Midbrain (tissue), 1 donor: ENCODE measurements at places on chromosomes 2 and 18.

DNA sequence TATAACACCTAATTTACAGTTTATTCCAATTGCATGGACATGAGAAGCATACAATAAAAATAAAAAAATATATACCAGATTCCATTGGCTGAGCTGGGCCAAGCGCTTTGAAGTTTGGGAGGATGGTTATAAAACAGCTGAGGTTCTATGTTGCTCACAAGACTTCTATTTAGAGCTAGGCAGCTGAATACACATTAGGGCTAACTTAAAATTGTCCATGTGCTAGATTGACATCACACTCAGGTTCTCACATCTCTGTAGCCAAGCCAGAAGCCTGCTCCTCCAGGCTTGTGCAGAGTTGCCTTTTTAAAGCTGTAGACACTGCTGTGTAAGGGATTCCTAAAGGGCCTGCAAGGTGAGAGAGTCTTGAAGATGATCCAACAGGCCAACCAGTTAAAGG is 871.1 kb upstream of the FANCL start:
- no peak for DNase-seq

DNA sequence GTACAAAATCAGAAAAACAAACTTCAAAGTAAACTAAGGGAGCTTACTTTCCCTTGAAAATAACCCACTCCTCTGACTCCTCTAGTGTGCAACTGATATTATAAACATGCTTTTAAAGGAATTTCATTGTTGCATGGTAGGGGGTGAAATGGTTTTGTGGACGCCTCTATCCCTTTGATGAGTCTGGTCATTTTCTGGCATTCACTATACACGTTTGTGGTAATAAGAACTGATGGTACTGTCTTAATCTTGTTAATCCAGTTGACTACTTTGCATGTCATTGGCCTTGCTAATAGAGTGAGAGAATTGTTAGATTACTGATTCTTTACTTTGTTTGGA is 2.8 kb downstream of the INSIG2 start:
- DNase-seq: no peak

DNA sequence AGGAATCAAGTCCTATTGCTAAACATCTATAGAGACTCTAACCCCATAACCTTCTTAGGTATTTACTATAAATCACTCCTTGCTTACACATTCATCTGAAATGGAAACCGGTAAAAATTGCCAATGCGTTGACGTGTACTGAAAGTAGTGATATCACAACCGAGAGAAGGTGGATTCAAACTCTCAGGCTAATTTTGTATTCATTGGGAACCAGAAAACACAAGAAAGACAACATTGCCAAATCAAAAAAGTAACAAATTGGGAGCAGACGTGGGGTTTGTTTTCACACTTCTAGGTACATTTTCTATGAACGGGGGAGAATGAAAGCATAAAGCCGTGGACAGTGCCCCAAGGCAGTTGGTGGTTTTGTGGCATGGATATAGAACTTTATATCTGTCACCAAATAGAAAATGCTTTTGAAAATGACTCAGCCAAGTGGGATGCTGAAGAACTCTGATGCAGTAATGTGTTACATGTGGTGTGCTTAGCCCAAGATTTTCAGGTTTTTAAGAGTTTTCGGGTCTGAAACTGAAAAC is 155.1 kb upstream of the RASGRP3 start:
- no peak for DNase-seq

DNA sequence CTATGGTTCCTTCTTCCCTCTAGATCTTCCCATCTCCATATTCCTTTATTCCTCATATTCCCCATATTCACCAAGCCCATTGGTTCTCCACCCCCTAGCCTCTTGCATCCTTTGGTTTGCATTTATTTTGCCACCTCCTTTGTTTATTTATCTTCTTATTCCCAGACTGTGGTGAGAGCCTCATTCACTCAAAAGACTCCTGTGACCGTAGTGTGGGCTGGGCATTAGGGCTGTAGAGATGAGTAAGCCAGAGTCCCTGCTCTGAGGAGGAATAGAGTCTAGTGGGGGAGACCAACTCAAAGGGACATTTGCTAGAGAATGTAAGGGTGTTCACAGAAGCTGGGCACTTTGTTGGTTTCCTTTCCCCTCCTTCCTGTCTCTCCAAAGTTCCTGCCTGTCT is 8.3 kb downstream of the ATG16L1 start:
- no peak for DNase-seq

- no peak for DNase-seq
These were observed 47.9 kb upstream of the CABLES1 start for GRCh38 chr18:23087352-23087751.

GRCh38 chr18:1575084-1575483 is 670.4 kb downstream of the ADCYAP1 start:
- DNase-seq: no peak

DNA sequence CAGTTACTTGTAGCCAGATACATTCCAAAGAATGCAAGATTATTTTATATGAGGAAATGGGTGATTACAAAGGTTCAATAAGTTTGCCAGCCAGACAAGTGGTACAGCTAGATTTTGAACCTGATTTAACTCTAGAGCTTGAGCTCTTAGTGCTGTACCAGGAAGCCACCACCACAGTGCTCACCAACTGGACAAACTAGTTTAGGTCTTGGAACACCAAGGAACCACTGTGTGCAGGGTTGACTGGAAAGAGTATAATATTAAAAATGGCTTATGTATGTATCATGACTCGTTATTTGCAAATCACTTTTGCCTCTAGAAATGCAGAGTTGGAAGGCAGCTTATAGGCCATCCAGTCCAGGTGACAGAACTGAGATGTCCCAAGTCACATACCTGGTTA is 177.2 kb downstream of the TXNL1 start:
- no peak for DNase-seq

GRCh38 chr2:5694306-5694705 is 2.1 kb downstream of the SOX11 start:
- DNase-seq: no peak

GRCh38 chr2:147182260-147182659 is 662.6 kb upstream of the ACVR2A start:
- DNase-seq: no peak

- DNase-seq: no peak
These were observed 36.5 kb downstream of the PSMD14 start for GRCh38 chr2:161344692-161345091.

DNA sequence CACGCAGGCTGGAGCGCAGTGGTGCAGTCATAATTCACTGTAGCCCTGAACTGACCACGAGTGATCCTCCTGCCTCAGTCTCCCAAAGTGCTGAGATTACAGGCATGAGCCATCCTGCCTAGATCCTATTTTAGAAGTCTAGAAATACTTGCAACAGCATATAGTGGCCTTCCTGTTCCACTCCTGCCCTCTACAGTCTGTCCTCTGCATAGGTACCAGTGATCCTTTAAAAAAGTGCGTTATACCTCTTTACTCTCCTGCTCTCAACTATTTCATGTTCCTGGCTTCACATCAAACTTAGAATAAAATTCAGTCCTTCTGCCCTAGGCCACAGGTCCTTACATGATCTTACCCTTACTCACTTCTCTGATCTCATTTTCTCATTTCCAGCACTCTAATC is 6.0 kb downstream of the COMMD1 start:
- no peak for DNase-seq

DNA sequence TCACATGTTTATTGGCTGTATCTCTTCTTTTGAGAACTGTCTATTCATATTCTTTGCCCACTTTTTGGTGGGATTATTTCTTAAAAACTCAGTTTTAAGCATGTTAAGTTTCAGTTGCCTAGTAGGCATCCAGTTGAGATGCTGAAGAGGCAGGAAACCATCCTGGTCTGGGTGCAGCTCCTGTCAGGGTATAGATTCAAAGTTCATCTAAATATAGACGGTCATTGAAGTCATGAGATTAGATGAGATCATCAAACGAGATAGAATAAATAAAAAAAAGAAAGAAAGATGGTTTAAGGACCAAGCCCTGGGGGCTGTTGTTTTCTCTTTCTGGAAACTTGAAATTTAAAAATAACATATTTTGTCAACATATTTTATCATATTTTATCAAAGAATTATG is 9.2 kb upstream of the DNAH7 start:
- DNase-seq: no peak

- DNase-seq: no peak
These were observed 693.9 kb upstream of the ID2 start for GRCh38 chr2:7987992-7988391.

- DNase-seq: no peak
These were observed 119.1 kb downstream of the NDUFA10 start for GRCh38 chr2:239905884-239906654.

GRCh38 chr2:217101972-217102371 is 242.1 kb upstream of the TNP1 start:
- no peak for DNase-seq

DNA sequence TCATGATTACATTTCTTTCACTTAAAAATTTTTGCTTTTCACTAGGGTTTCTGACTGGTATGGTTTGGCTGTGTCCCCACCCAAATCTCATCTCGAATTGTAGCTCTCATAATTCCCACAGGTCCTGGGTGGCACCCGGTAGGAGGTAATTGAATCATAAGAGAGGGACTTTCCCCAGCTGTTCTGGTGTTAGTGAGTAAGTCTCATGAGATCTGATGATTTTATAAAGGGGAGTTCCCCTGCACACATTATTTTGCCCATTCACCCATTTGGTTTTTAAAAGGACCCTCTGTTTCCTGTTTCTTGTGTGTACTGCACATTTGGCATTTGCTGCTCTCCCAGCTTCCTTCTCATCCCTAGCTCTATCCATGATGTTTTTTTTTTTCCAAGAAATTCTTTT is 27.8 kb upstream of the NETO1 start:
- DNase-seq: no peak

- no peak for DNase-seq
These were observed 175.5 kb downstream of the CAMKMT start for GRCh38 chr2:44537264-44537663.

- DNase-seq: peak; percentile 64
These were observed at the start of gene HOXD1 for GRCh38 chr2:176187899-176188773. Gene HOXD1, plus strand, starts transcription at chr2:176188668. Its CDS starts 134 bp downstream, at chr2:176188802.

DNA sequence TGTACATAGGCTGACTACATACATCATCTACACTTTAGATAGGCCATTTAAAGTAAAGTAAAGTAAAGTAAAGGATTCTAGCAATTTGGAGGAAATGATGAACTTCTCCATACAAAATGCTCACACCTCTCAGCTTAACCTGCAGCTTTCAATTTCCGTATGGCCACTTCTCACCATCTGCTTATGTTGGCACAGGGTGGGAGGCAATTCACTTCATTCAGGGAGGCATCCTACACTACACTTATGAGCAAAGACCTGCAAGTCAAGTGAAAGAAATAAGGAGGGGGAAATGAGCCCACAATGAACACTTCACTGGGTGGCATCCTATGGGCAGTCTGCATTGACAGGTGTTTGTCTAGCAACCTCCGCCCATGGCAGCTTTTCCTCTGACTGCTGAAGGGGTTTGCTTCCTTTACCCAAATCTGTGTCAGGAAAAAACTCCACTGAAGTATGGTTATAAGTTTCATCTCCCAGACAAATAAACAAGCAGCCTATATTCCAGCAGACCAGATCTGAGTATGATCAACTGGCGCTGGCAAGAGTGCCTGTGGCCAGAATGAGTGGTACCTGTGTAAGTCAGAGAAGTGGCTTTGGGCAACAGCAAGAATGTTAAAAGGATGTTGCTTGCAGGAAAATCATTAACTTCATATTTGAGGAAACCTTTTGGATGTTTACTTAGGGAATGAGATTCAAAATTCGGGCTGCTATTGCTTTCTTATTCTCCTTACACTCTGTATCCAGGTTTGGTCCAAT is 449.1 kb downstream of the TGIF1 start:
- DNase-seq: no peak

GRCh38 chr2:172806996-172807395 is 71.4 kb downstream of the RAPGEF4 start:
- peak; percentile 44 for DNase-seq

DNA sequence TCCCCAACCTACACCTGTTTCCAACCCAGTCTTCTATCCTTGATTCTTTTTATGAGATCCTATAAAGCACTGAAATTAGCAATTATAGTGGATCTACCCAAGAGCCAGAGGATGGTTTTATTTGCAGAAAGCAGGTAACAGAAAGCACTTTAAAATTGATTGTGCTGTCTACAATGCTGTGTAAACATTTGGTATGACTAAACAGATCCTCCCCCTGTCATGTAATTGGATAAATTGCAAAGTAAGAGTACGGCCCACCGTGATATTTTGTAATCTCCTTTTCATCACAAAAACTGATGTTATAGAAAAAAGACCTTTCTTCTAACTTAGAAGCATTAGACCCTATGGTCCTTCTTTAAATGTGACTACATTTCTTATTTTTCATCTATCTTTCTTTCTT is 11.3 kb upstream of the PPP3R1 start:
- no peak for DNase-seq

- DNase-seq: no peak
These were observed 279.8 kb downstream of the ZNF385B start for GRCh38 chr2:179581605-179582004.

DNA sequence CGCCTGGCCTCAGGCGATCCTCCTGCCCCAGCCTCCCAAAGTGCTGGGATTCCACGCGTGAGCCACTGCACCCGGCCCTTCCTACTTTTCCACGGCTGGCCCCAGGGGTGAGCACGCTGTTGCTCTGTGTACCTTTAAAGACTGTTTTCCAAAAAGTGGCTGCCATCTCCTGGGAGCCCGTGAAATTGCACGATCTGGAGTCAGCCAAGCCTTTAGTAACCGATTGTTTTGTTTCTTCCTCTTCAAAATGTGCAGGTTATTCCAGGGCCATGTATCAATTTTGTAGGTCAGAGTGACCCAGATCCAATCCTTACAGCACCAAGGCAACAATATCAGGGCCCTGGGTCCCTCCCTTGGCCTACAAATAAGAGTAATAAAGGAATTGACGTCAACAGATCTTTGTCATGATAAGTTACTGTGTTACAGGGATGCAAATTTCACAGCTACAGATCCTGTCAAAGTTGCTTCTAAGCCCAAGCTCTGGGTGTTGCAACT is 135.6 kb upstream of the ZNF236 start:
- DNase-seq: peak; percentile 71

GRCh38 chr2:132415915-132416722 is 486 bp upstream of the GPR39 start:
- DNase-seq: peak; percentile 47

GRCh38 chr2:164146441-164146840 is 410.6 kb upstream of the FIGN start:
- DNase-seq: no peak

GRCh38 chr2:240922245-240922981 is 16.3 kb downstream of the CROCC2 start:
- DNase-seq: no peak

DNA sequence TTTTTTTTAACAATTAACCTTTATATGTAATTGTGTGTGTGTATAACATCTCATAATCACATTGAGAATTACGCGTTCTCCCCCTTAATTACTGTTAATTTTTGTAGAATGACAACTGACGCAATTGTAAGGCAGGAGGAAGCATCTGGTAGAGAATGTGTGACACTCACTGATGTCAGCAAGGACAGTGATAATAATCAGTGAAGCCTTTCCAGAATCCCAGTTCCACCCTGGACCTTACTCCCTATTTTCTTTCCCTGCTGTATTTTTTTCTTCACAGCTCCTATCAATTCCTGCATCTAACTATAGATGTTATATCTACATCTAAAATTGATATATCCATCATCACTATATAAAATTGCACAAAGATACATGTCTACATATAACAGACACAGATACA is 16.1 kb upstream of the STRN start:
- no peak for DNase-seq
